ENCODE measurements at places on chromosomes 1 and 21.

DNA sequence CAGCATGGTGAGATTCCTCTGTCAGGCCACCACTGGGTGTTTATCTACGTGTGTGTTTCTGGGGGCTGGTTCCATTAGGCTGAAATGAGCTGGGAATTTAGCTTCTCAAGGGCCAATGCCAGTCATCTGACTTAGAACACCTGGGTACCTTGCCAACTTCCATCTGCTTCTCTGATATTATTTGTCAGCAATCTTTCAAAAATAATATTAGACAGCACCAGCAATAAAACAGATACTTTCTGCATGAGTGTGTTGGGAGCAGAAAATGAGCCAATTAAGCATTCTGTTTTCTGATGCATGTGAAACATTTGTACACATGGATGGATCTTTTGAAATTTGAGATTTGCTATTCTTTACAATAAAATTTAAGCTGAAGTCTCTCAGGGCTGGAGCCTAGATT is 124.1 kb downstream of the RYR2 start:
- peak; percentile 73 for DNase-seq

DNA sequence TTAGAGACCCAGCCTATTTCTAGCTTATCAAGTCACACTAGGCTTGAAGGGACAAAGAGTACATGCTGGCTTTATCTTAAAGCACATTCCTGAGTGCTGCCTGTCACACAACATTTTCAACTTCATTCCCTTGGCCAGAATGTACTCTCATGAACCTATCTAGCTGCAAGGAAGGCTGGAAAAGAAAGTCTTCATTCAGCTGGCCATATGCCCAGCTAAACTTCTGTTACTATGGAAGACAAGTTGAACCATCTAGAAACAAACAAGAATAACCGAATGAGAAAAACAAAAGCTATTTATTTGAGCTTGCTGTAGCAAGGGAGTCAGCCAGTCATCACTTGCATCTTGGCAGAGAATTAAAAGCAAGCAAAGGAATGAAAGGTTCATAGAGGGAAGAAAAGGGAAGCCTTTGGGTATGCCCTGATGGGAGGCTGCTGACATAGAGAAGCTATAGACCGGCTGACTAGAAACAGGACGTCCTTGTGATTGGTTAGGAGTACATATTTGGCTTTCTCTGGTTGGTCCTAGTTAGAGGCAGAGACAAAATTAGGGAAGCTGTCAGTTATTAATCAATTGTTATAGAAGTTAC is 108.4 kb downstream of the NEK7 start:
- DNase-seq = no peak

- DNase-seq = no peak
Measured at GRCh38 chr1:42418516-42418915, 37.3 kb downstream of the ZMYND12 start.

DNA sequence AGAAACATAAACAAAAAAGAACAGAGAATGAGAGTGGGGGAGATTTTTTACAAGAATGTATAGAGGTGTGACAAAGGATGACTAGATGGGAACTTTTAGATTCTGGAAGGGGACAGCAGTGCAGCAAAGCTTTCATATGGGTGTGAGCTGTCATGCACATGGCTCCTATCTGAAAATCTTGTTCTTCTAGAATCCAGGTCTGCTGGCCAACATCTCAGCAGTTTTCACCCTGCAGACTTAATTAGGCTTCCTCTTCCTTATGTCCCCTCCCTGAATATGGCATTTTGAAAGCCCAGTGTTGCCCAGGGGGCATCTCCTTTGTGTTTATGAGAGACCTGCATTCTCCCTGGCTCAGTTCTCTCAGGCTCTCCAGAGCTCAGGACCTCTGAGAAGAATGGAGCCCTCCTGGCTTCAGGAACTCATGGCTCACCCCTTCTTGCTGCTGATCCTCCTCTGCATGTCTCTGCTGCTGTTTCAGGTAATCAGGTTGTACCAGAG is at the start of gene CYP4Z1:
CYP4Z1 (plus strand) TSS at position 135 of the 498 bp plus-strand sequence; CDS start at position 395, 260 bp downstream.
- no peak for DNase-seq

GRCh38 chr1:22053861-22054770 is 1.6 kb downstream of the CDC42 start:
- DNase-seq = no peak

DNA sequence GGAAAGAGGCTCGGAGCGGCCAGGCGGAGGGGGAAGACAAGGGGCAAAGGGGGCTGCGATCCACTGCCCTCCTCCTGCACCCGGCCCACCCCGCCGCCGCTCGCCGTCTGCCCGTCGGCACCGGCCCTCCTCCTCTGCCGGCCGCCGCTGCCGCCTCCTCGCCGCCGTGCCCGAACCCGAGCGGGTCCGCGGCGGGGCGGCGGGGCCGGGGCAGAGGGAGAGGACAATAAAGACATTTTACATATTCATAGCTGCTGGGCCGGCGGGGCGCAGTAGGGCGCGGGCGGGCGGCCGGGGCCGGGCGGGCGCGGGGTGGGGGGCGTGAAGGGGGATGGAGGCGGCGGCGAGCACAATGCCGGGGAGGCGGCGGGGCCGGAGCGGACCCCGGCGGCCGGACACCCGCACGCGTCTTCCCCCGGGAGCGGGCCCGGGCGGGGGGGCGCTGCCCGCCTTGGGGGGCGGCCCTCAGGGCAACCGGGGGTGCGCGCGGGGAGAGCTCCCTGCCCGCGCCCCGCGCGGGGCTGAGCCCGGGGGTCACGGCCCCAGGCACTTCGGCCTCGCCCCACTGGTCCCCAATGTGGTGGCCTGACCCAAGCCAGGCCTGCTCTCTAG is 546 bp downstream of the POU2F1 start:
- no peak for DNase-seq

GRCh38 chr1:65866439-65866838 is 73.7 kb downstream of the PDE4B start:
- no peak for DNase-seq

DNA sequence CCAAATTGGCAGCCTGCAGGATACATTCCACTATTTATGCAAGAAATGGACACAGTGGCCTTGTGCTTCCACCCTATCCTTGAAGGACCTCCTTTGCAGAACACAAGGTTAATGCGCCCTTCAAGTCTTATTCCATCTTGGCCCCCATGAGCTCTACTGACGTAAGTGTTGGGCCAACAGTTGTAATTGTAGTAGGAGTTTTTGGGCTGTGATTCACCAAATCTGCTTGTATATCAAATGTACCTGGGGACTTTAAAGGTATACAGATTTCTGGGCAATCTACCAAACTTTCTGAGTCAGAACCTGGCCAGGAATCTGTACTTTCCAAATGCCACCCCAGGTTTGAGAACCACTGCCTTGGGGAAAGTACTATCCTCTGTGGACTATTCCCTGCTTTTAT is 100.9 kb upstream of the MARK1 start:
- no peak for DNase-seq

- peak; percentile 76 for DNase-seq
Measured at GRCh38 chr1:22976461-22977243, 4.0 kb upstream of the LACTBL1 start.

DNA sequence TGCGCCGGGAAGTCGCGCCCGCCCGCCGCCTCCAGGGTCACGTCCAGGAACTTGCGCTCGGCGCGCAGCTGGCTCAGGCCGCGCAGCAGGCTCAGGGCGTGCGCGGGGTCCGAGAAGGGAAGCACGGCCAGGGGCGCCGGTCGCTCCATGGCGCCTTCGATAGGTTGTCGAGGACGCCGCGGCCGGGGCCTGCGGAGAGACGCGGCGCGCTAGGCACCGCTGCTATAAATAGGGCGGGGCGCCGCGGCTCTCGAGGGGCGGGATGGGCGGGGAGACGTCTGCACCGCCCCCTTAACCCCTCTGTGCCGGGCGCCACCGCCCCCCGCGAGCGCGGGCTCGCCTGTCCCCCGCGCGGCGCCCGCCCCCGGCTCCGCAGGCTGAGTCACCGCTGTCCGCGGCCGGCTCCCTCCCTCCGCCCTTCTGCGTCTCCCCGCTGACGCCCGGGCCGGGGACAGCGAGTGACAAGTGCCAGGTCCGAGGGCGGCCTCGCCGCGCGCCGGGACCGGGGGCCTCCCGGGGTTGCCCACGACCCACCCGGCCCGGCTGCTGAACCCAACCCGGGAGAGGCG is at the start of gene KLHL21:
KLHL21 (minus strand) TSS at position 201 of the 569 bp plus-strand sequence; CDS start at position 149, 52 bp downstream.
- peak; percentile 72 for DNase-seq

GRCh38 chr1:30412241-30413110 is 310.9 kb downstream of the MATN1 start:
- no peak for DNase-seq

- DNase-seq = no peak
Measured at GRCh38 chr1:4081806-4082711, 182.0 kb upstream of the C1orf174 start.

- DNase-seq = no peak
Measured at GRCh38 chr1:80639777-80640533, 1160.8 kb upstream of the ADGRL2 start.

DNA sequence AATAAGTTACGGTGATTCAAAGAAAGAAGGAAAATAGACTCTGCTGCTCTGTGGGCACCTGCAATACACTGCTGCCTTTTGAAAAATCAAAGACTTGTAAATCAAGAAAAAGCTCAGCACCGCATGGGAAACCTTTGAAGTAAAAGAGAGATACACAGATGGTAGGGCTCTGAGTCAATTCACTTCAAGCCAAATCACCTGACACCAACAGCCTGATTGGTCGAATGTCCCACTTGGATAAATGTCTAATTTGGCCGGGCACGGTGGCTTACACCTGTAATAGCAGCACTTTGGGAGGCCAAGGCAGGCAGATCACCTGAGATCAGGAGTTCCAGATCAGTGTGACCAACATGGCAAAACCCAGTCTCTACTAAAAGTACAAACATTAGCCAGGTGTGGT is 19.2 kb upstream of the RCAN3 start:
- no peak for DNase-seq

- DNase-seq = no peak
Measured at GRCh38 chr1:219083631-219084030, 90.0 kb upstream of the LYPLAL1 start.

DNA sequence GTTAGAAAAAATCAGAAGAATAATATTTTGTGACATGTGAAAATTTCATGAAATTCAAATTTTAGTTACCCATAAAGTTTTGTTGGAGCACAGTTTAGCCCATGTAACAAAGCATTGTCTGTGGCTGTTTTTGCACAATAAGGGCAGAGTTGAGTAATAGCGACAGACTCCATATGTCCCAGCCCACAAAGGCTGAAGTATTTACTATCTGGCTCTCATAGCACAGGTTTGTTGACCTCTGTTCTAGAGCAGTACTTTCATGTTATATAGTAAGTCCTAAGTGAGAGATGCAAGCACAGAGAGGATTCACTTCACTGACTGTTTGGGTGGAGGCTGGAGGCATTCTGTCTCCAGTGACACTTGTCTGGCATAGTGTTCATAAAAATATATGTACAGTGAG is 6.8 kb downstream of the LAMC1 start:
- no peak for DNase-seq

GRCh38 chr1:75438355-75438754 is 172.6 kb downstream of the SLC44A5 start:
- no peak for DNase-seq

DNA sequence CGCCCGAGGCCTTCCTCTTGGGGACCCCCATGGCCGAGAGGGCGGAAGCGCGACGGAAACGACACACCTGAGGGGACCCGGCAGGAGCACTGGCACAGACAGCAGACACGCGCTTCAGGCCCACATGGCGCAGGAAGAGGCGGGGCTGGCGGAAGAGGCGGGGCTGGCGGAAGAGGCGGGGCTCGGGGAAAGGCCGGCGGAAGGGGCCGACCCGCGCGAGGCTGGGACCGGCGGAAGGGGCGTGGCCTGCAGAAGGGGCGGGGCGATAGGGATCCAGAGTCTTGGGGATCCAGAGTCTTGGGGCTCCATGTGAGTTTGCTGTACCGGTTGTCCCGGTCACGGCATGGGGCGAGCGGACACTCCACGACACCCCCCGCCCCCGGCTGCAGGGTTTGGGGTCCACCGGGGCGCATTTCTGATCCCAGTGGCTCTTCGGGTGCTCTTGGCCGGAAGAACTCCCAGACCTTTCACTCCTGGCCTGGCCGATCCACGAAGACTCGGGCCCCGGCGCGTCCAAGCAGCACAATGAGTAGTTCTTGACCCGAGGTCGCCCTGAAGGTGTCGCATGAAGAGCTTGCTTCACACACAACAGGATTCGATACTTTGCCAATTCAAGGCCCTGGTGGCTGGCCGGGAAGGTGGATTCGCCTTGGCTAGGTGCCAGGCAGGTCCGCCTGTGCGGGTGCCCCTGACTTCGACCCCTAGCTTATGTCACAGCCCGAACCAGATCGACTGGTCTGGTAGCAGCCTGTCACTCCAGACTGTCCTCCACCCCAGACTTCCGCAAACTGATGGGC is at the start of gene URB1:
URB1 (minus strand) TSS at position 133 of the 797 bp plus-strand sequence; CDS start at position 31, 102 bp downstream.
- DNase-seq = peak; percentile 87

GRCh38 chr21:31397939-31398338 is 53.9 kb upstream of the TIAM1 start:
- no peak for DNase-seq

DNA sequence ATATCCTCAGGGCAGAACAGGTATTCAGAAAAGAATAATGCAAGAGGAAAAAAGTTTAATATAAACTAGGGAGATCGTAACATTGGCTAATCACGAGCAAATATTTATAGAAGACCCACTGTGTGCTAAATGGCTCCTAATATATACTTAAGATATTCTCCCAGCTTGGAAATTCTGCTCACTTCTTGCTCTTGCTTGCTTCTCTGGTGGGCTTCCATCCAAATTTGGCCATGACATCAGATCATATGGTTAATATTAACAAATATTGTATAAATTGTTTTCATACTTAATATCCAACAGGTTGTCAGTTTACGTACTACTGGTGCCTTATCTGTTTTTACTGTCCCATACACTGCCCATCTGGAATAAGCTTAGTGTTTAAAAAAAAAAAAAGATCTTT is 1.1 kb downstream of the COX20 start:
- DNase-seq = no peak

- no peak for DNase-seq
Measured at GRCh38 chr21:46022551-46023525, 41.3 kb downstream of the COL6A1 start.

GRCh38 chr1:62184336-62184735 is 10.3 kb upstream of the L1TD1 start:
- no peak for DNase-seq

- DNase-seq = no peak
Measured at GRCh38 chr1:81097860-81098259, 702.9 kb upstream of the ADGRL2 start.

- DNase-seq = no peak
Measured at GRCh38 chr1:223729906-223730305, 17.6 kb downstream of the CAPN2 start.

DNA sequence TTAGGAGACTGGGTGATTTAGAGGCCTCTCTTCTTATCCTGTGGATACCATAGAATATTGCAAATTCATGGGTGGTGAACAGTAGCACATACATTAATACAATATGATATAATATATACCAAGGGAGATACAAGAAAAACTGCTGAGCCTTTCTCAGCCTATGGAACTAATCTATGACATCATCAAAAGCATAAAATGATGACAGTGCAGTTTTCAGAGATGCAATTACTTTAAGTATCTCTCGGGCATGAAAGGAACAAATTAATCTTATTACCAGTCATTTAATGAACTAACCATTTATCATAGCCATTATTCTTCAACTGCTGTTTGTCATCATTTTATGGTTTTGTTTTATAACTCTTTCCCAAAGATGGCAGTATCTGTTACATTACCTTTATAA is 3.5 kb downstream of the CHODL start:
- DNase-seq = no peak

Measured in cerebellar cortex (tissue), 1 donor.